ENCODE measurements at places on chromosomes 16 and 17. TPM values are rescaled to one million over a fixed set of nuclear protein-coding genes. Genes with fewer than 3 reads are reported as not detected.

The SRP68 gene
- total RNA-seq = 60.6 TPM

The CCDC144A gene
- total RNA-seq = not detected

The SCIMP gene
- 0.45 TPM for total RNA-seq

The CHST4 gene
- not detected for total RNA-seq

The VASN gene
- 6.2 TPM for total RNA-seq

The CACNA1G gene
- total RNA-seq = 0.48 TPM

The NPB gene
- 0.75 TPM for total RNA-seq

The AANAT gene
- not detected for total RNA-seq

The TP53TG3C gene
- not detected for total RNA-seq

The ARL5C gene
- total RNA-seq = not detected

The KRTAP3-1 gene
- not detected for total RNA-seq

The ITGAD gene
- not detected for total RNA-seq

The PRRT2 gene
- 1.2 TPM for total RNA-seq

The SLC5A10 gene
- total RNA-seq = not detected

The CRK gene
- total RNA-seq = 42.9 TPM

The ZP2 gene
- not detected for total RNA-seq

The TMC7 gene
- total RNA-seq = 2.3 TPM
